ENCODE measurements at places on chromosomes 1 and 21. TPM values are rescaled to one million over a fixed set of nuclear protein-coding genes. Genes with fewer than 3 reads are reported as not detected.

The ELF3 gene
- 2.4 TPM for polyA plus RNA-seq

The CD48 gene
- not detected for polyA plus RNA-seq

The FLG2 gene
- polyA plus RNA-seq = not detected

The MROH9 gene
- not detected for polyA plus RNA-seq

The PARS2 gene
- 3.5 TPM for polyA plus RNA-seq

The TMEM81 gene
- polyA plus RNA-seq = 1.9 TPM

The MYBPH gene
- polyA plus RNA-seq = not detected

Measured in mammary epithelial cell (primary cell).